ENCODE measurements at places on chromosomes 4 and X.

- no peak for DNase-seq
Observed at GRCh38 chrX:149715468-149715867, 3.6 kb downstream of the MAGEA11 start.

GRCh38 chr4:89988268-89988667 lies 93.6 kb downstream of the MMRN1 start:
- no peak for DNase-seq

- peak; percentile 20 for DNase-seq
Observed at GRCh38 chr4:144647095-144647561, 1.2 kb downstream of the HHIP start.

DNA sequence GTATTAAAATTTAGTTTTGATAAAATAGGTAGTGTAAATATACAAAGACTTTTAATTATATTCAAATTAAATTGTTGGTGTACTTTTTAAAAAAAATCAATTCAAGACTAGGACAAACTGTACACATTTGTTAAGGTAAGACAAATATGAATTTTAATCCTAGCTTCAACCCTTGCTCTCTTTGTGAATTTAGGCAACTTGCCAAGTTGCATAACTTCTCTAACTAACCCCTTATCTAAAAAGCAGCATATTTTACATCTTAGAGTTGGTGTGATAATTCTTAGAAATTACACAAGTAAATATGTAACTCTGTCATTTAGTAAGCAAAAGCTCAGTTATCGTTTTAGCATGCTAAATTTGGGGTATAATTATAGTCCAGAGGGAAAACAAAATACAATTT lies 78.1 kb upstream of the FSTL5 start:
- no peak for DNase-seq

DNA sequence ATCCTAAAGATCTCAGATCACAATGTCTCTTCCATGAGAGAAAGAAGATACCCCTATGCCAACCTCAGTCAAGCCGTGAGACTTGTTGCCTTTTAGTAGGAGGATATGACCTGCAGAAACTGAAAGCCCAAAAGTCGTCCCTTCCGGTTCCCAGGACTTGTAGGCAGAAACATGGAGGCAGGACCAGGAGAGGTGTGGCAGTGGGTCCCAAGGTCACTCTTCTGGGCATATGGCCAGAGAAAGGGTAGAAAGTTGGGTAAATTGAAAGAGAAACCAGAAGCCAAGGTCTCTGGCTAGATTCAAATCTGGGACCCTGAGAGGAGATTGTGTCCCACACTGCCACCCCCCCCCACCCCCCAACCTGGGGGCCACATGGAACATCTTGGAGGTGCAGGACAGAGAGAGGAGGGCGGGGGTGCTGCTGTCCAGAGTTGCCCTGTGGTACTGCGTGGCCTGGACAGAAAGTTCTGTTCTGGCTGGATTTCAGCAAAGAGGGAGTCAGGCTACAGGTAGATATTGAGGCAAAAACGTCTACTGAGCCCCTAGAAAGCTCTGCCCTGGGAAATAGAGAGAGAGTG lies 55.4 kb downstream of the DDX3X start:
- no peak for DNase-seq

GRCh38 chr4:173246719-173247118 lies 78.1 kb downstream of the GALNT7 start:
- DNase-seq, result no peak

DNA sequence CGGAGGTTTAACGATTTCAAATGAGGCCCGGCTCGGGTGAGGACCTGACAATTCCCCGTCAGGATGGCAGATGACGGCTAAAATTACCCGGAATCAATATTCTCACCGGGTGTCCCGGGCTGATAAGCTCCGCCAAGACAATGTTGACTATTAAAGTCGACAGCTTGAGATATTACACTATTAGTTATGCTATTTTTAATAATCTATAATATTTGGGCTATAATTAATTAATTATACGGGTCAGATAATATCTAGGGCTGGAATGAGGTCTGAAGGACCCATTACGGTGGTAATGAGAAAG lies 9.4 kb upstream of the NKX1-1 start:
- DNase-seq, result no peak

DNA sequence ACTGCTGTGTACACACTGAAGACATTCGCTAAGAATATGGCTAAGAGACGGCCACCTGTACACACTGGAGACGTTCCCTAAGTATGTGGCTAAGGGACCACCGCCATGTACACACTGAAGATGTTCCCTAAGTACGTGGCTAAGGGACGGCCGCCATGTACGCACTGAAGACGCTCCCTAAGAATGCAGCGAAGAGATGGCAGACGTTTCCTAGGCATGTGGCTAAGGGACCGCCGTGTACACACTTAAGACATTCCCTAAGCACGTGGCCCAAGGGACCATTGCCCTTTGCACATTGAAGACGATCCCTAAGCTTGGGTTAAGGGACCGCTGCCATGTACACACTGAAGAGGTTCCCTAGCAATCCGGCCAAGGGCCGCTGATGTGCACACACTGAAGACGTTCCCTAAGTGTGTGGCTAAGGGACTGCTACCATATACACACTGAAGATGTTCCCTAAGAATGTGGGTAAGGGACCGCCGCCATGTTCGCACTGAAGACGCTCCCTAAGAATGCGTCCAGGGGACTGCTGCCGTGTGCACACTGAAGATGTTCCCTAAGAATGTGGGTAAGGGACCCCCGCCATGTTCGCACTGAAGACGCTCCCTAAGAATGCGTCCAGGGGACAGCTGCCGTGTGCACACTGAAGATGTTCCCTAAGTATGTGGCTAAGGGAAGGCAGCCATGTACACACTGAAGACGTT lies 36.7 kb downstream of the DHRSX start:
- no peak for DNase-seq

- no peak for DNase-seq
Observed at GRCh38 chrX:44667771-44668170, 125.1 kb upstream of the FUNDC1 start.

- peak; percentile 65 for DNase-seq
Observed at GRCh38 chrX:132480581-132481203, 8.1 kb downstream of the MBNL3 start.

- DNase-seq, result no peak
Observed at GRCh38 chr4:85806334-85806733, 331.4 kb downstream of the ARHGAP24 start.

GRCh38 chr4:83082777-83083176 lies 31.8 kb downstream of the PLAC8 start:
- DNase-seq, result no peak

GRCh38 chr4:1730532-1731135 lies 9.3 kb downstream of the TACC3 start:
- DNase-seq, result no peak

DNA sequence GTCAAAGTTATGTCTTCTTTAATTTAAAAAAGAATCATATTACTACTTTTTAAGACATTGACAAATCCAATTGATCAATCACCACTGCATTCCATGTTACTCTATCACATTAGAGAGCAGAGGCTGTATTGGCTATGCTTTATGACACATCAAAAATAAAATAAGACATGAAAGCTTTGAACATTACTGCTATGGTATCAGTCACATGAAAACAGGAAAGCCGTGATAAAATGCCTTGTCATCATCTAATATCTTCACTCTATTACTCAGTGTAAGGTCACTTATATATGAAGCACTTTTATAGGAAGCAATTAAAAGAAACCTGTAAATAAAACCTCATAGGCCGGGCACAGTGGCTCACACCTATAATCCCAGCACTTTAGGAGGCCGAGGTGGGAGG lies 27.7 kb upstream of the CEP135 start:
- no peak for DNase-seq

DNA sequence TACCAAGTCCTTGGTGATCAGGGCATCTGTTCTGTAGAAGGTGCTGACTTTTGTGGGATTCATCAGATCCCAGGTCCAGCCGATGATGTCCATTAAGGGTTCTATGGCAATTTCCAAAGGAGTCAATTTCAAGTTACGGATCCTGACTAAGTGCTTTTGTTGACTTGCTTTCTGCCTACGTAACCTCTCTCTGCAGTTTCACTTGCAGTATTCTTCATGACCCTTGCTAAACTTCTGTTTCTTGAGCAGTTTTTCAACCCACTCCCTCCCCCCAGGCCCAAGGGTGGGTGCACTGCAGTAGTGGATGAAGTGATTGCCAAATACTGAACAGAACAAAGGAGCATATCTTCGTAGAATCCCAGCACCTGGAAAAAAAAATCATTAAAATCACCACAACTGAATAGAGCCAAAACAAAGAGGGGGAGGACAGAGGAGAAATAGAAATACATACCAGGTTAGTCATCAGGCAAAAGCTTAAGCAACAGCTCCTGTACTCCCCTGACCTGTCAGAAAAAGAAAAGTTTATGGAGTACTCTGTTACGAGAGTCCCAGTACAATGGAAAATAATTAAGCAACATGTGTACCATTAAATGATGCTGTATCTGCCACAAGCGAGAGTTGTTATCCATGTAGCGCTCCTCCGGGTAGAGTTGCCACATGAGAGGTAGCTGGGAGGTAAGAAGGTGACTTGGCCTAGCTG lies 5.8 kb downstream of the CMC4 start:
- DNase-seq, result no peak

GRCh38 chrX:71253253-71254091 lies 468 bp downstream of the ZMYM3 start:
- DNase-seq, result peak; percentile 48

DNA sequence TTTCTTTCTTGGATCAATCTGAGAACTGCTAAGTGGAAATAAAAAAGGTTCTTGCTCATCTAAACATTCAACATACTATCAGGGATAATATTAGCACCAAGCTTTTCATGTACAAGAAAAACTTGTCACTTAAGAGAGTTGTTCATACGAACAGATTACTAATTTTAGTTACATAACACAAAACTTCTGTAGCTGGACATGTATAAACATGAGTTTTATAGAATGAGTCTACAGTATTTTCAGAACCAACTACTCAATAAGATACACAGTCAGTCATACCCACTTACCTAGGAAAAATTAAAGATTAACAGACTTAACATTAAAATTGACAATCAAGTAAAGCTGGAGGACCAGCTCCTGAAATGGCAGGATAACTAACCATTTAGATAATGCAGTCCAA lies 540.1 kb upstream of the FAM241A start:
- DNase-seq, result no peak

DNA sequence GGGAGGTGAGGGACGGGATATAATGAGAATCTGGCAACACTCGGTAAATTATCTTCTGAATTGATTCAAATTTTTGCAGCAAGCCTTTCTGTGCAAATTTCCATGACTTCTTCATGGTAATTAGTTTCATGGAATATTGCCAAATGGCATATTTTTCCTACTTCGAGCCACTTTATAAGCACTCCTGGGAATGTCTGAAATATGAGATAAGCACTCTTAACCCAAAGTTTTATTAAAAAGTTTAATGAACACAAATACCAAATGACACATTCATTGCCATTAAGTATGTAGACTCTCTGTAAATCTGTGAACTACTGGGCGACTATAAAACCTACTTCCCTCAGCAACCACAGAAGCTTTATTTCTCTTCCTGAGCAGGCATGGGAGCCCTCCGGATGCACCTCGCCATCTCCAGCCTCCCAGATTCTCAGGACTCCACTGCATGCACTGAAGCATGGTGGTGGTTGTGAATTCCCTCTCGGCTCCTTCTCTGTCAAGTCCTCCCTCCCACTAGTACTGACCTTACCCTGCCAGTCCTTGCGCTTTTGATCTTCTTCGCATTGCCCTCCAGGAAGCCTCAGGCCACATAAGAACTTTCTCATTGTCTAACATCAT lies 154.4 kb upstream of the RPL34 start:
- no peak for DNase-seq

- DNase-seq, result no peak
Observed at GRCh38 chr4:5719350-5720055, 8.5 kb downstream of the EVC start.

DNA sequence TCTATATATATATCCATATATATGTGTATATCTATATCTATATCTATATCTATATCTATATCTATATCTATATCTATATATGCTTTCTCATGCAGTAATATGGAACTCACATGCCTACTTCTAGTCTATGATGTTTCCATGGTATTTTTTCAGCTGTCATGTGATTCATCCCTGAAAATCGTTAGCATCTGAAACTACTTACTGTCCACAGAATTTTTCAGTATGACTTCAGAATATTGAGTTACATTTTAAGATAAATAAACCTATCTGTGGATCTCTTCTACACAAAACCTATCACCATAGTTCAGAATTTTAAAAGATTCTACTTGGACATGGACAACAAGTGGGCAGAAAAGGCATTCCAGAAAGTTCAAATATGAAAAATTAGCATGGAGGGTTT lies 855.1 kb upstream of the INTU start:
- peak; percentile 3 for DNase-seq

DNA sequence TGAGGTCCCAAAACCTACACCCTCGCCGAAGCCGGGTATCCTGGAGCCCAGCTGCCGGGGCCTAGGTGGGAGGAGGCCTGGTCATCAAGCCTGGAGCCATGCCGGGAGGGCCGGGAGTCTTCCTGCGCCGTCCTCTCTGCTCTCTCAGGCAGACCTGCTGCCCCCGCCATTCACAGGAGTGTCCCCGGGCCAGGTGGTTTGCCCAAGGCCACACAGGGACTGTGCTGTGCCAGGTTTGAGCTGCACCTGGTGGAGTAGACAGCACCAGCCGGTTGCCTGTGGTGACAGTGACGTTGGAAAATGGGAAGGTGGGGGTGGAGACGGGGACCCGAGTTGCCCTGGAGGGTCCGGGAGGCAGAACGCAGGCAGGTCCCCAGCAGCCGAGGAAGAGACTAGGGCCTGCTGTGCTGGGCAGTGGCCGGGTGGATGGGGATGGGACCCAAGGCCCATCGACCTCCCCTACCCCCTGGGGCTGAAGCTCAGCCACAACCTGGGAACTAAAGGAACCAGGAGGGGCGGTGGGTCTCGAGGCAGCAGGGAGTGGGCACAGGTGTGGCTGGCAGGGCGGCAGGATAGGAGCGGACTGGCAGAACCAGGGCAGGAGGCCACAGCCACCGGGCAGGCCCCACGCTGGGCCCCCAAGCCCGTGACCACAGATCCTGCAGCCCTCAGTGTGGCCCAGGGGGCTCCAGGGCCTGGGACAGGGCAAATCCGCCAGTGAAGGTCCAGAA lies 9.5 kb downstream of the DOK7 start:
- DNase-seq, result no peak

DNA sequence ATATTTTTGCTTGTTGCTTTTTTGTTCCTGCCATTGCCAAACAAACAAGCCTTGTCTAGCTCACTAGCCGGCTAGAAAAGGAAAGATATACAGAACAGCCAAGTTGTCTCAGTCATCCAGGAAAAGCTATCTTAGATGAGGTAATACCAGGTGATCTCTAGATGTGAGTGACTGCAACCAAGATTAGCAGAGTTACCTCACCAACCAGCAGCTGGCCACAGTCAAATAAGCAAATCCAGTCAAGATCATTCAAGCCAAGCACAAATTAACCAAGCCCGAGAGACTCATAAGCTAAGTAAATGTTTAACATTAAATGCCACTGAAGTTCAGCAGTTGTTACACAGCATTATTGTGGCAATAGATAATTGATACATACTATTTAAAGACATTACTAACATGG lies 108.6 kb downstream of the CENPC start:
- DNase-seq, result no peak

GRCh38 chrX:39497702-39498265 lies 600.0 kb downstream of the BCOR start:
- no peak for DNase-seq

Data from activated CD4-positive, alpha-beta T cell treated with anti-CD3 and anti-CD28 coated beads, Interleukin-2, Interleukin-6, amounts not matched to agents 100 ng/mL and 50 ng/mL, durations not matched to agents 16 hours and 8 hours (primary cell).